ENCODE measurements at places on chromosomes 5 and 9.

DNA sequence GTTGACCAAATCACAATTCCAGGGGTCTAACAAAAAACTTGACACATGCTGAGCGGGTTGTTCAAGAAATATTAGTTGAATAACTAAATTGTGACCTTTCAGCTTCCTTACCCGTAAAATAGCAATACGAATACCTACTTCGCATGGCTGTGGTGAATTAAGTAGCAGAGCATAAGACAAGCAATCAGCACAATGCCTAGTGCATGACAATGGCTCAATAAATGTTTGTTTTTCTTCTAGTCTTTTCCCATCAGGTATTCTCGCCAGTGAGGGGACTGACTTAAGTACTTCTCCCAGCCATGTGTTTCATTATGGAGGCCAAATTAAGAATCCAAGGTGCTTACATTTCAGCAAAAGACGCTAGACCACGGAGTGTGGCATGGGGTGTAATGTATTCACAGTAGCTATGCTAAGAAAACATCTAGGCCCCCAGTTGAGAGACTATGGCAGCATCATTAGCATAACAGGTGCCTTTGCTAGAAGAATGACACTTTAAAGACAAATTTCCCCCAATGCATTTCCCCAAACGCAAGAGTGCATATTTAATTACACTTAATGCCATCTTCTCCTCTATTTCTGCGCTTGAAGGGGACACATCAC is 145.9 kb downstream of the ASTN2 start:
- DNase-seq: no peak

DNA sequence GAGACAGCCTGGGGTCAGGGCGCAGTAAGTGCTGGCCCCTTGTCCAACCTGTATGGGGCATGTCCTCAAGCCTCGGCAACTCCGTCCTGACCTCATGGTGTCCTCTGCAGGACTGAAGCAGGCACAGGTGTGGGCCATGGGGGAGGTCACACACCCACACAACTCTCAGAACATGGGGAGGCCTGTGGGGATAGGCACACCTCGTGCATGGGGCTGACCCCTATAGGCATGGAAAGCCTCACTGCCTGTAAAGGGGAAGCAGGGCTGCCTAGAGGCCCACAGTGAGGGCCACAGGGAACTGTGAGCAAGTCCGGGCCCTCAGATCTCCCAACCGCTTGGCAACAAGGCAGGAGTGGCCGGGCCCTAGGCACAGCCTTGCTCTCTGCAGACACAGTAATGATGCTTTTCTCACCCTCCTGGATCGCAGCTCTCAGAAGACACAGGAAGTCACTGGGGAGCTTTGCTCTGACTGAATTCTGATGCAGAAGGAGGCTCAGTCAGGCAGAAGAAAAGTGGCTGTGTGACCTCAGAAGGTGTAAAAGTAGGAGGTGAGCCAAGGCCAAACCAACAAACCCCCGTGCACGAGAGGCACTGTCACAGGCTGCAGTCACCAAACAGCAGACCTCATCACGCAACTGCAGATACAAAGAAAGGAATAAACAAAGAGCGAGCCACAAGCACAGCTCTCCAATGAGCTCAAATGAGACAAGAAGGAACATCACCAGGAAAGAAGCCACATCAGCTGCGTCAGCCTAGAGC is 5.4 kb downstream of the IPPK start:
- DNase-seq: no peak

- no peak for DNase-seq
Measured at GRCh38 chr5:41940641-41941040, 15.6 kb downstream of the FBXO4 start.

GRCh38 chr5:108581026-108581425 is 166.7 kb upstream of the FER start:
- no peak for DNase-seq

- DNase-seq: no peak
Measured at GRCh38 chr9:122393284-122393983, 22.6 kb downstream of the PTGS1 start.
